CD4-positive, alpha-beta T cell treated with Interleukin-17A for 4 hours (primary cell): ENCODE measurements at places on chromosomes 4 and X.

DNA sequence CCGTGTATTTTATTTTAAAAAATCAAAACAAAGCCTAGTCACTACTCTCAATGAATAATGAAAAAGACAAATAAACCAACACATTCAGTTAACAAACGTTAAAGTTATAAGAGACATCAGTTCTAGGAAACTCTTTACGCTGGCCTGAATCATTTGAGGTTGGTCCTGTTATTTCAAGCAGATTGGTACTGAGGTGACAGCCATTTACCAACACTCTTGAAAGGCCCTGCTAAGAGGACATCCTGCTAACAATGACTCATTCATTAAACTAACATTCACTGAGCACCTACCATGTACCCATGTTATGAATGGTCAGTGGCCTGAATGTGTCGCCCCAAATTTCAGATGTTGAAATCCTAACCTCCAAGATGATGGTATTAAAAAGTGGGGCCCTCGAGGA is 57.1 kb upstream of the ADGRG2 start:
- DNase-seq = no peak

GRCh38 chrX:123077631-123078030 is 106.4 kb upstream of the GRIA3 start:
- no peak for DNase-seq

GRCh38 chr4:175385797-175386196 is 426.3 kb downstream of the GPM6A start:
- DNase-seq = no peak

- DNase-seq = no peak
These were observed 32.7 kb downstream of the SEC24D start for GRCh38 chr4:118803253-118803652.

- DNase-seq = no peak
These were observed 997.1 kb downstream of the RAB28 start for GRCh38 chr4:12487000-12487399.

GRCh38 chr4:155618183-155618838 is 48.3 kb upstream of the GUCY1A1 start:
- no peak for DNase-seq

- no peak for DNase-seq
These were observed 15.3 kb downstream of the CTAG1B start for GRCh38 chrX:154603438-154604430.

GRCh38 chr4:112075129-112075753 is 70.0 kb upstream of the FAM241A start:
- peak; percentile 26 for DNase-seq

DNA sequence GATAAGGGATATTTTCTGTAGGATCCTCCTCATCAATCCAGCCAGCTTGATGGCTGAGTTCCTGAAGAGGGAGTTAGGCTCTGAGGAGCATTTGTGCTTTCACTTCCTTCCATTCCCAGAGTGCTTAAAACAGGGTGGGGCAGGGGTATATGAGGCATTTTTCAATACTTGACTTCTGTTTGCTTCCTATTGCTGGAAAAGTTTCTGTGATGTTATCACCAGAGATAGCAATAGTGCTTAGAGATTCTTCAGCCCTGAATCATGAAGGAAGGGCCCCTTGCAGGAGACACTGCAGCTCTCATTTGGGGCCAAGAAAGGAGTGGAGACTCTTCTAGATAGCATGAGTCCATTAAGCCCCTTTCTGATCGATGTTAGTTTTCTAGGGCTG is 166.7 kb upstream of the RPS6KA3 start:
- DNase-seq = no peak

DNA sequence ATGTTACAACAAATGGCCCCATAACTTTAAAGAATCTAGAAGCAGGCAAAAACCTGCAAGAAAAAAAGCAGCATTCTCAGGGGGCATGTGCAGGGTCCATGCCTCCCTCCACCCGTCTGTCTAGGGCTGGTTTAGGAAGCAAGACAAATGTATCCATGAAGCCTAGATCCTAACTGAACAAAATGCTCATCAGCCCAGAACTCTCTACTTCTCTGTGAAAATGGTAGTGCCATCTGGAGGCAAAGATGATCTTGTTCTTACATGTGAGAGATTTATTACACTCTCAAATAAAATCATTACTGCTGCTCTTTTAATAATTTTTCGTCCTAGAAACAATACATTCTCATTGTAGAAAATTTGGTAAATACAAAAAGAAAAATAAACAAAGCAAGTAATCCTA is 26.7 kb downstream of the NR3C2 start:
- no peak for DNase-seq

DNA sequence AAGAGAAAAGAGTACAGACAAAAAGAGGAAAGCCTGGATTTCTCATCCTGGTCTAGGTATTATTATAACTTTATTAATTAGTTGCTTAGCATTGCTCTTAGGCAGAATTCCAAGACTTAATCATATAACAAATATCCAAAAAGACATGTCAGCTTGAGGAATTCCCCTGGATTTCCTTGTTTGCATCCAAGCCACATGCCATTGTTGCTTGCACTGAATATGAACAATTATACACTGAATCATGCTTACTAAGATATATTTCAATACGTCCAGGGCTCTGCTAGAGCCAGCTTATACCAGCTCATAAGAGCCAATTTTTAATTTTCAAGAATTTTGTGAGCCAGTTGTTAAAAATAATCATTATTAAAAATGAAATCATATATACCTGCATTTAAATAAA is 5.5 kb upstream of the TLR10 start:
- no peak for DNase-seq

DNA sequence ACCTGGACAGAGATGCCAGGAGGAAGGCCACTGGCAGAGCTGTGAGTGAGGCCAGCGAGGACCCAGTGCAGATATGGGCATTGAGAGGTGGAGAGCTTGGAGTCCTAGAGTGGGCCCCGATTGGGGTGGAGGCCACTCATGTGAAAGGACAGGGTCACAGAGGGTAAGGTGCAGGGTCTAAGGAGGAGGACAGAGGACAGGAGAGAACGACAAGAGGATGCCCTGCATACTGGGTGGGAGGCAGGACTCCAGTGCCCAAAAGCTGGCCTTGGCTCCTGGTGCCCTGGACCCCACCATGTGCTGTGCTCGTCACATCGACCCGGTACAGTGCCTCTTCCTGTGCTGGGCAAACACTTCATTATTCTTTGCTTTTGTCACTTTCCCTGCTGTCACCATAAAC is 66.7 kb downstream of the NAT8L start:
- DNase-seq = no peak

DNA sequence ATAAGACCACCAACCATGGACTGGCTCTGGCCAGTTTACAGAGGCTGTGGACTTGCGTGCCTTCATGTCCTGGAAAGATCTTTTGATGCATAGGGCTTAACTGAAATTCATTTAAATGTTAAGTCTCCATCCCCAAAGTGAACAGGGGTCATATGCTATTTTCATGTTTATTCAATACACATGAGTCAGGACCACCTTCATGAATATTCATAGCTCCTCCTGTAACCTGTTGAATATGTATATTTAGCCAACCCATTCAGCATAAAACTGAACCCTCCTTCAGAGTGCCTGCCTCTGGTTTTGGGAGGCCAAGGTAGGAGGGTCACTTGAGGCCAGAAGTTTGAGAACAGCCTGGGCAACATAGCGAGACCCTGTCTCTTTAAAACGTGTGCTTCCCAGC is 7.1 kb downstream of the CTPS2 start:
- DNase-seq = no peak

GRCh38 chr4:36189511-36190226 is 54.6 kb downstream of the ARAP2 start:
- peak; percentile 6 for DNase-seq

GRCh38 chr4:184293552-184293951 is 75.9 kb upstream of the ENPP6 start:
- no peak for DNase-seq

- DNase-seq = no peak
These were observed 140.1 kb upstream of the FRG1 start for GRCh38 chr4:189800545-189801088.

DNA sequence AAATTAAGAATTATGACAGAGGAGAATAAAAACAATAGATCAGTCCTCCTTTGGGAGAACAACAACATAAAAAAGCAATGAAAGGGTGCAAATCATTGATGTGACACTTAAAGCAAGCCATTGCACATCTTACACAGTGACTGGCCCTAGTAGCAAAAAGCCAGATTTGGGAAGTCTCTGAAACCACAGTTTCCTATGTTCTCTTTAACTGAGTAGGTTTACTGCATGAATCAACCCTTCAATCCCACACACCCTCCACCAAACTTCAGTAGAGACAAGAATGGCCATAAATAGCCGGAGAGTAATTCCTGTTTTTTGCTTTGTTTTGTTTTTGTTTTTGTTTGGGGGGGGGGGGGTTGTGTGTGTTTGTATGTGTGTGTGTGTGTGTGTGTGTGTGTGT is 180.8 kb downstream of the VEGFC start:
- no peak for DNase-seq

DNA sequence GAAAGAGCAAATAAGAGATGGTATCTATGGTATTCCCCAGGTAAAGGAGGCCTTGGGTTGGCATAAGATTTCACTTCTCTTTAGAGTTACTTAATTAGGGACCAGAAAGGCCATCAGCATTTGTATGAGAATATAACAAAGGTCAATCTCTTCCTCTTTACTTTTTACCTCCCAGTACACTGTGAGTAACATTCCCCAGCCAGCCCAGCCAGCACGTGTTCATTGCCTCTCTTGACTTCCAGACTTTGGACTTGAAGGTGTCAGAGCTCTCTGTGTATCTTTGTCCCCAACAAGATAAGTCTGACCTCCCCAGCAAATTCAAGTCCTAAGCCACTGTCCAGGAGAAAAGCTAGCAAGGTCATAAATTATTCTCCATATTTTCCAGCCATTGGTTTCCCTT is 110.5 kb downstream of the AR start:
- DNase-seq = no peak

- no peak for DNase-seq
These were observed 34.4 kb downstream of the NEXMIF start for GRCh38 chrX:74890676-74891430.

GRCh38 chr4:144208074-144208473 is 67.6 kb upstream of the GYPA start:
- no peak for DNase-seq

DNA sequence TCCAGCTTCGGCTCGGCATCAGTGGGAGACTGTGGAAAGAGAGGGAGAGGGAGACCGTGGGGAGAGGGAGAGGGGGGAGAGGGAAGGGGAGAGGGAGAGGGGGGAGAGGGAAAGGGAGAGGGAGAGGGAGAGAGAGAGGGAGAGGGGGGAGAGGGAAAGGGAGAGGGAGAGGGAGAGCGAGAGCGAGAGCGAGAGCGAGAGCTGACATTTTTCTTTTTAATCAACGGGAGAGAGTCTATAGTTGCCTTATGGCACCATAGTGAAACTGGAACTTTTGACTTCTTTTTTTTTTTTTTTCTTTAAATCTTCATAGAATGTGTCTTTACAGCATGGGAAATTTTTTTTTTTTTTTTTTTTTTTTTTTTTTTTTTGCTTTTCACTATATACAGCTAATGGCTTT is 94.7 kb upstream of the NUDT6 start:
- DNase-seq = no peak

DNA sequence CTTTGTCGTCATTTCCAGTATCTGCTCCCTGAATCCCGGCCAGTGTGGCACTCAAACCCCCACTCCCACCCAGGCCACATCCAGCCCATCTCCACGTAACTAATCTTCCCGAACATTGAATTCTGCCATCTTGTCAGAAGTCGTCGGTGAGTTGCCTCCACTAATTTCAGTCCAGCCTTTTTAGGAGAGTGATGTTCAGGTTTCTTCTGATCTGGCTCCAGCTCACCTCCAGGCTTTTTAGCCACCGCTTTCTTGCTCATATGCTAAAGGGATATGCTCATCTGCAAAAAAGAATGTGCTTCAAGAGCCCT is 1.3 kb downstream of the TMEM165 start:
- DNase-seq = no peak

- no peak for DNase-seq
These were observed 74.7 kb downstream of the TRAM1L1 start for GRCh38 chr4:117010671-117011070.

DNA sequence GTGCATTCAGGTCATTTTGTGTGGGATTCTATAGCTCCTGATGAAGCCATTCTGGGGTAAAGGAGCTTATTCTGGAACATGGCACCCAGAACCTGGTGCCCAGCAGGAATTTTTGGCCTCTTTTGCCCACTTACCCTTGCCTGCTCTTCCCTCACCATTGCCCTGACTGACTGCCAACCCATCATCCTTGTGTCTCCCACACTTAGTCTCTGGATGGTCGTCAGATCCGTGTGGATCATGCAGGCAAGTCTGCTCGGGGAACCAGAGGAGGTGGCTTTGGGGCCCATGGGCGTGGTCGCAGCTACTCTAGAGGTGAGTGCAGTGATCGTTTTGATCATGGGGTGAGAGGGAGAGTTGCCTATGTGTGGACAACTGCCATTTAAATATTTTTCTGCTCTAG is 1.8 kb downstream of the RBM3 start:
- DNase-seq = no peak

DNA sequence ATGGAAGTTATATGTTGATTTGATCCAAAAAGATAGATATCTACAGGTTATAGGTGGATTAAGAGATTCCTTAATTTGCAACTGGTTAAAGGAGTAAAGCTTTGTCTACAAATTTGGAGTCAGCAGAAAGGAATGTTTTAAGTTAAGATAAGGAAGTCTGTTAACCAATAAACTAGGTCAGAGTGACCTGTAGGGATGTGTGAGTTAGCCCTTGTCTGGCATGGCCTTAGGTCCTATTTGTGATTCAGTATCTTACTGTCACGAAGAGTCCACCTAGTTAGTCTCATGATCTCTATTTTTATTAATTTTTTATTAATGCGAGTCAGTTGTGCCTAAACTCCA is 230.8 kb downstream of the INPP4B start:
- DNase-seq = no peak

GRCh38 chrX:132615391-132616131 is 126.7 kb upstream of the MBNL3 start:
- peak; percentile 67 for DNase-seq

GRCh38 chrX:16828124-16828908 is 41.8 kb downstream of the RBBP7 start:
- DNase-seq = no peak

DNA sequence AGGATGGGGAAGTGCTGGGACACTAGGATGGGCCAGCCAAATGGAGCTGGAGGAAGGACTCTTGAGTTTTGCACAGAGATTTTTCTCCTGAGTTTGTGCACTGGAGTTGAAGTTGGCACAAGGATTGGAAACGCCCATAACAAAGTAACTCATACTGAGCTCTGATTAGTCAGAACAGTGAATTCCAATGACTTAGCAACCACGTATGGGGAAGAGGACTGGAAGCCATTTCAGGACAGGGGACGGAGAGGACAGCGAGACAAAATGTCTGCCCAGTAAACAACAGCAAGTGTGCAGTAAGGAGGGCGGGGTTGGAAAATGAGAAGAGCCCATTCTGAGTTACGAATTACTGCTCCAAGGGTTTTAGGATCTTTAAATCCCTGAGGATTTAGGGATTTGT is 5.9 kb downstream of the RIPPLY1 start:
- DNase-seq = no peak
